ENCODE measurements at places on chromosomes 2 and 18.

DNA sequence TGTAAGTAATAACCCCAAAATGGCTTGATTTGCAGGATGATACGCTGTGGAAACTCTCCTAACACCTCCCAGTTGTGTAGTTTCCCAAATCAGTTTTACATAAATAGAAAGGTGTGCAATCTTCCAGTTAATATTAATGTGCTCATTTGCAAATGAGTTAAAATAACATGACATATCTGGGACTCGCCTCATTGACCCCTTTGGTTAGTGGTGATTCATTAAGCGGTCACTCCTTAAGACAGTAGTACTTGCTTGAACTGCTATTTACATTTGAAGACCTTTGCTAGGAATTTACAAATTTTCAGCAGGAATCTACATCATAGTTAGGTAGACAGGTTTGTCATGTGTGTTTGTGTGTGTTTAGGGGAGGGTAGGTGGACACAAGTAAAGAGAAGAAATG, 1367.7 kb upstream of the CELF4 start:
- no peak for DNase-seq

DNA sequence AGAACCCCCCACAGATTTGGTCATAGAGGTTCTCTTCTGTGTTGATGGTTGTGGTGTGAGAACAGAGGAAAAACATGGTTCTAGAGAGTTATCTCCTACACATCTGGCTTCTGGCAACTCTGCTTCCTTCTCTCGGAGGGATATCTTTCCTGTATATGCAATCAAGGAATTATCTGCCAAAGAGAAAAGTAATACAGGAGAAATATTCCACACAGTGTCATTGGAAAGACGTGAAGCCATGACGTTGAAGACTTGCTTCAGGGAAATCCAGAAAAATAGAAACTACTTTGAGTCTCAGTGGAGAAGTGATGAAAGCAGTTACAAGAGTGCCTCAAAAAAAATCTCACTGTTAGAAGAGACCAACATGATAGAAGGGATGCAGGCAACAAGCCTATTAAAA, 78.5 kb downstream of the RAB31 start:
- DNase-seq: no peak

- no peak for DNase-seq
Measured at GRCh38 chr2:22970284-22970975, 414.5 kb upstream of the KLHL29 start.

DNA sequence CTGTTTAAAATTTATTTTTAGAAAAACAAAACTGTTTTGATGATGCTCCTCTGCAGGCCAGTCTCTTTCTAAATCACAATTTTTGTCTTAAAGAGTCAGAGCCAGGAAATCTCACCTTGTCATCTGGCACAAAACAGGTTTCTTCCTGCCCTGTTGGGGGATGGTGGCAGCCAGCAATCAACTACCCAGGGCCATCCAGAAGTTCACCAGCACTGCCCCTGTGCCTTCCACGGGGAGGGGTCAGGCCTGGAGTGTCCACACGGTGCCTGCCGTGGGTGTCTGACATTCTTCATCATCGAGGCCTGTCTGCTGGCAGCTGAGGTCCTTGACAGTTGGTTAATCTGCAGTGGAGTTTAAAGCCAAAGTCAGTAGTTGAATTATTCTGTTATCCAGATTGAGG, 40.0 kb upstream of the BMP10 start:
- no peak for DNase-seq

DNA sequence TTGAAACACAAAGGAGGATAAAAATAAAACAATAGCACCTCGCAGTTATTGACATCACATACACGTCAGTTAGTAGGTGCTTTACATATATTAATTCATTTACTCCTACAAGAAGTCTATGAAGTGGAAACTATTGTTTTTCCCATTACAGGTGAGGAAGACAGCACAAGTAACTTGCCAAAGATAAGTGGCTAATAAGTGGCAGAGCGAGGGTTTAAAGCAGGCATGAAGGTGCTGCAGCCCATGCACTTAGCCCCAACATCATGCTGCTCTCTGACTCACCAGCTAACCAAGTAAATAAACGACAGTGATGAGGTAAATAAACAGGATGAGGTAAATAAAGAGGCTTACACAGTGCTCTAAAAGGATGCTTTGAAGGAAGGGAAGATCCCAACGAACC, 498.6 kb upstream of the ZEB2 start:
- no peak for DNase-seq

DNA sequence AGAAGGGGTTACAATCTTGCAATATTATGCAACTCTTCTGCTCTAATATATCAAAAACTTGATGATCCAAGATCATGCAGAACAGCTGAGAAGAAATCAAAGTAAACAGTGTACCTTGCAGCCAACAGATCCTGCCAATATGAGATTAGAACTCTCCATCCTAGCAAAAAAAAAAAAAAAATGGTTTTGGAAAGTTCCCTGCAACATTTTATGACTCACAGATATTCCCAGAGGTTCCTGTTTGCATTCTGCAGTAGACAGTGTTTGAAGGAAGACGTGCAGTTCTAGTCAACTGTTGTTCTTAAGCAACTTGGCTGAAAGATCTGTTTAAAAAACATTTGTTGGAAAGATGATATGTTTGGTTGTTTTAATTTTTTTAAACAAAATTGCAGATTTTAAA, 103.6 kb upstream of the WDR75 start:
- no peak for DNase-seq

- DNase-seq: no peak
Measured at GRCh38 chr18:66695281-66695680, 91.4 kb upstream of the CDH19 start.

DNA sequence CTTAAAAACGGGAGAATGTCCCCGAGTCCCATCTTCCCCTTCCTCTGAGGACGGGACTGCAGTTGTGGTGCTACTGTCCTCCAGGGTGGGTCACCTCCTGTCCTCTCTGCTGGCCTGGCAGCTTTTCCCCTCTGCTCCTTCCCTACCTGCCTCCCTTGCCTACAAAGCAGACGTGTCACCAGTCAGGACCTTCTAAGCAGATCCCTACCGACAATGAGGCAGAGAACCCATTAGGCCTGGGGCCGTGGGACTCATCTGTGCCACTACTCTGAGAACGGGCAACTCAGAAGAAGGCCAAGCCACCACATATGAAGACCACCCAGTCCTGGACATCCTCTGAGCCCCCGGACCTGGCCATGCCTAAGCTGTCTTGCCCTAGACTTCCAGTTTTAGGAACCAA, 103.0 kb upstream of the TEX51 start:
- no peak for DNase-seq

DNA sequence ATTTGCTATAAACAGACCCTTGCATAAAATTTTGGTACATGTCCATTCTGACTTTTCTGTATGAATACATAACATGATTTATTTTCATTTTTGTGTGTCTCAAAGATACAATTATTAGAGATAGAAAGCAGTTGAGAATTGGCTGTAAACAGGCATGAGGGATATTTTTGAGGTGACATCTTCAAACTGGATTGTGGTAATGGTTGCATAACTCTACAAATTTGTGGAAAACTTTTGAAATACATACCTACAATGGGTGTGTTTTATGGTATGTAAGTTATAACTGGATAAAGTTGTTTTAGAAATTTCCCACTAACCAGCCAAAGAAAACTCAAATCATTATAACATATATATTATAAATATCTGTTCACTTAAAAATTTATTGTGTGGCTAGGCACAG, 39.6 kb downstream of the GREB1L start:
- DNase-seq: no peak

- no peak for DNase-seq
Measured at GRCh38 chr2:213167271-213167930, 16.0 kb upstream of the IKZF2 start.

DNA sequence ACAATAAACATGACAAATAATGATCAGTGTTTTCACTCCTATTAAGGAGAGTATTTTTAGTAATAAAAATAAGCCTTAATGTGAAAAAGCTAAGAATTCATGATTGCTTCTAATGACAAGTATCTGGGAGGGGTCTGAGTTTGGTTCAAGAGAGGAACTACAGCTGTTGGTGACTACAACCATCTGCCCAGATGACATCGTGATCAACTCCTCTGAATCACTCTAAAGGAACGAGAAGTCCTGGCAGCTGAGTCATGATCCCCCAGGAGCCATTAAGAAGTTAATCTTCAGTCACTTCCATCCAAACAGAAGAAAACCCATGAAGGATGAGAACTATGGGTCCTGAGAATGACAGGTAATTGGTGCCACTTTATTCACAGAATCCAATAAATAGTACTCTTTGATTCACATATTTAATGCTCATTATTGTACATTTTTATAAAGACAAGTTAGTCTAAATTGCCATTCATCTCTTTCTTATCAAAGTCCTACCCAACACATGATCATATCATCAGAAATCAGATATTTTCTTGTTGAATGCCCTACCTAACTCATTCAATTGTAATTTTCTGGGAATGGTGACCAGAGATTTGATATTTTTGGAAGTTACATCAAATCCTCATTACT, 6.8 kb downstream of the TFPI start:
- DNase-seq: no peak

DNA sequence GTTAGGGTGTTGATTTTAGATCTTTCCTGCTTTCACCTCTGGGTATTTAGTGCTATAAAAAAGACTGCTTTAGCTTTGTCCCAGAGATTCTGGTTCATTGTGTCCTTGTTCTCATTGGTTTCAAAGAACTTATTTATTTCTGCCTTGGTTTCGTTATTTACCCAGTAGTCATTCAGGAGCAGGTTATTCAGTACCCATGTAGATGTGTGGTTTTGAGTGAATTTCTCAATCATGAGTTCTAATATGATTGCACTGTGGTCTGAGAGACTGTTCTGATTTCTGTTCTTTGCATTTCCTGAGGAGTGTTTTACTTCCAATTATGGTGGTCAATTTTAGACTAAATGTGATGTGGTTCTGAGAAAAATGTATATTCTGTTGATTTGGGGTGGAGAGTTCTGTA, 167.1 kb upstream of the KYNU start:
- DNase-seq: no peak

- DNase-seq: no peak
Measured at GRCh38 chr2:105176429-105176828, 65.1 kb upstream of the GPR45 start.

- no peak for DNase-seq
Measured at GRCh38 chr2:150378686-150379085, 108.8 kb downstream of the RND3 start.

DNA sequence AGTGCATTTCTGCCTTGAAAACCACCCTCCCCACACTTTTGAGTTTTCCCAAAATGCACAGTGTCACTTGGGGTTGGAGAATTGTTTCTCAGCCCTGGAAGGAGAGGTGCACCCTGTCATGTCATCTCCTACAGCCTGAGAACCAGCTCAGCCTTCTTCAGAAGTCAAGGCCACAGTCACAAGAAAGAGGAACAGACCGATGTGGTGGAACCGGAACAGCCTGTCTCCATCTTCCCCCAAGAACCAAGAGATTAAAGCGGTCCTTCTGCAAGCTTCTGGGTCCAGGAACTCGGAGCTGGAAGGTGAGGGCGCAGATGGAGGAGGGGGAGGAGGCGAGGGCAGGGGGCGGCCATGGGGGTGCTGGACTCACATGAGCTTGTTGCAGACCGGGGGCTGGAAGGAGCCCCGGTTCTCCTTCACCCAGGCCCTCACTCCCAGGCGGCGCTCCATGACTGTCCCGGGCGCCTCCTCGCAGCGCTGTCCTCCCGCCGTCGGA, 248 bp downstream of the HAAO start:
- DNase-seq: no peak

DNA sequence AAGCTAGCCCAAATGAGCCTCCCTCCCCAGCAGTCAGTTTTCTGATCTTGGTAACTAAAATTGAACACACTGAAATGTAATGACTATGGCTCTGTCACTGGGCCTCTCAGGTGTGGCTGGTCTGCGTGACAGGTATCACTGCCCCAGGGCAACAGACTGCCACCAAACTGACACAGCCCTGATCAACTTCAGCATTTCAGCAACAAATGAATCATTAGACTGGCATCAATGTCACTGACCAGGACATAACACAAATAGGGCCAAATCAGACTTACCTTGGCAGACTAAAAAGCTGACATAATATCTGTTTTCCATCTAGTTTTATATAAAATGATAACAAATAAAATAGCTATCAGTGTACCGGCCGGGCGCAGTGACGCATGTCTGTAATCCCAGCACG, 290.8 kb upstream of the CHAC2 start:
- no peak for DNase-seq

GRCh38 chr2:235654103-235654813, 160.4 kb downstream of the AGAP1 start:
- no peak for DNase-seq

DNA sequence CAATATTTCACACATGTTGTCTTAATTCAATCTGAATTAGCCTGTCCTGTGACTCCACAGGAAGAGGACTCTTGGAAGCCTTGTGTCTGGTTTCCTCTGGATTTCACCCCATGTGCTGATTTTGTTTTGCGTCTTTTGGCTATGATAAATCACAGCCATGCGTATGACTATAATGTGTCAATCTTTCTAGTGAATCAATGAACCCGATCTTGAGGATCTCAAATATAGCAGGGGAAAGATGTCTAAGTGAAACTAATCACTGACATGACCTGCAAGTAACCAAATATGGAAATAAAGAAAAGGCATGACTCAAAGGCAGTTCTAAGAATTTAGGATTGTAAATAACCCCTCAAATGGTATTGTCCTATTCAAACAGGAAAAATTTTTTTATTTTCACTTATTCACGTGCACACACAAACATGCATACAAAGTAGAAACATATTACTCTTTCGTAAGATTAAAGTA, 8.2 kb downstream of the WDFY1 start:
- DNase-seq: no peak

GRCh38 chr2:179417436-179417949, 152.9 kb upstream of the SESTD1 start:
- DNase-seq: no peak

GRCh38 chr2:45518546-45518945, 92.5 kb downstream of the SRBD1 start:
- no peak for DNase-seq

GRCh38 chr18:36075862-36076587, 8.7 kb upstream of the RPRD1A start:
- DNase-seq: no peak

DNA sequence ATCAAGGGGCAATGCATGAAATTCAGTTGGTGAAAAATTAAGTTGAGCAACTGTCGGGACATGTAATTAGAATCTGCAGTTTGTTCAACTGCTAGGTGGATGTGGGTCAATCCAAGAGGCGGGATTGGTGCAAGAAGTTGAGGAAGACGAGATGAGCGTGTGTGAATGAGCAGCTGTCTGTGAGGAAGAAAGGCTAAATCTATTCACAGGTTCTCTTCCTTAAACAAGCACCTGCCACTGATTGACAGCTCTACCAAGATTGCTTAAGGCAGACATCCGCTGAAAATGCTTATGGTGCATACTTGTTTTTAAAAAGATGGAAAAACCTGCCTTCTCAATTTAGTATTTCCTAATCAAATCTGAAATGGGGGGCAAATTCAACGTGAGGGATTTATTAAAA, 323.4 kb upstream of the THUMPD2 start:
- no peak for DNase-seq

Data from stimulated activated CD8-positive, alpha-beta memory T cell treated with anti-CD3 and anti-CD28 coated beads, Interleukin-4, amount 100 ng/mL, for 1 hour (primary cell).